ENCODE measurements at places on chromosomes 5 and 9. TPM values are rescaled to one million over a fixed set of nuclear protein-coding genes. Genes with fewer than 3 reads are reported as not detected.

- DNase-seq: no peak
These were observed 151.6 kb downstream of the FOCAD start for GRCh38 chr9:20835377-20836286.

DNA sequence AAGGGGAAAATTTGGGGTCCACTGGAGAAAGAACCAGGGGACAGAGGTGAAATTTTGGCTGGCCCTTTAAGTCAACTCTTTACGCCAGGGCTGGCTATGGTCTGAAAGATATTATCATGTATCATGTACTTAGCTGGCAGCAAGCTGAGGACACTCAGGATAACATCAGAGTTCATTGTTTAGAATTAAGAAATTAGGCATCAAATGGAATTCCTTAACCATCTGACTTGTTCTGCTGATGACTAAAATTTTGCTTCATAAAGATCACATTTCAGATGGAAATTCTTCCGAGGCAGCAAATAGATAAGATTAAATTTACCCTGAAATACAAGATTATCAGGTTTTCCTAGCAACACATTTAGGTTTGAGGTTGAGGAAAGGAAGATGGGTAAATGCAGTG, 269.4 kb upstream of the KLF9 start:
- DNase-seq: no peak

DNA sequence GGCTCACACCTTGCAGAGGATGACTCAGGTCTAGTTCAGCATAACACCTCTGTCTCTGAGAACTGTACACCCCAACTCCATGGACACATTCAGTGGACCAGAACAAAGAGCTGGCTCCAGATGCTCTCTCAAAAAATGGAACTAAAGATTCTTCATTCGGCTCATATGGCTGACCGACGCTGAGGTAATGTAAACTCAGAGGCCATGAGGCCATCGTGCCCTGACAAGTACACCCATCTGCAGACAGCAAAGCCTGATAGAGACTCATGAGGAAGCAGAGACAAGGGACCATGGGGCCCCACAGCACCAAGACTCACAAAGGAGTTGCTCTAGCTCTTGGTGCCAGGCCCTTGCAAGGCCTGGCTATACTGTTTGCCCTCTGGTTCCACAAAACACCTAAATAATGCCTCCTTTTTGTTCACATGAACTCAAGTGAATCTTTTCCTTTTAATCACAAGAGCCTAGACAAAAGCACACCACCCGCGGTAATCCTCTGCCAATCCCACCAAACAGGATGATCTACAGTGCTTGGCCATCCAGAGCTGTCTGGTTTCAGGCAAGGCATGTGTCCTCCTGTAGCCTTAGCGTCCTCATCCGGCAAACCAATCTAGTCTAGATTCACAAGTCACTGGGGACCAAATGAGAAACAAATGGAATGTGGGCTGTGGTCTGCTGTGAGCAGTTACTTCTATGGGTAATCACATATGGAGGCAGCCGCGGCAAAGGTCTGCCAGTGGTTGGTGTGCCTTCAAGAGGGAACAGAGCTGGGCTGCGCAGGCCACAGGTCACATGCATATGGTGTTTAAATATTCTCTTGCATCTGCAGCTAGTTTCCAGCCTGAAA, 22.7 kb downstream of the MED27 start:
- no peak for DNase-seq

- DNase-seq: no peak
These were observed 99.4 kb upstream of the PTPN3 start for GRCh38 chr9:109597496-109597895.

DNA sequence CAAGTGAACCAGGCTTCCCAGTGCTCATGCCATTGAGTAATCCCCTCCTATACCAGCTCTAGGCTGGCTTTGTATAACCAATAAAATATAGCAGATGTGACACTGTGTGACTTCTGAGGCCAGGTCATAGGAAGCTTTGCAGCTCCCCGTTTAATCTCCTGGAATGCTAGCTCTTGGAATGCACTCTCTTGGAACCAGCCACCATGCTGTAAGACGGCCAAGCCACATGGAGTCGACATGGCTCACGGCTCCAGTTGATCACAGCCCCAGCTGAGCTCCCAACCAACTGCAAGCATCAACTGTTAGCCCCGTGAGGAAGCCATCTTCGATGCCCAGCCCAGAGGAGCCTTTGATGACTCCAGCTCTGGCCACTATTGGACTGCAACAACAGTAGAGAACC, 74.5 kb downstream of the SH3TC2 start:
- no peak for DNase-seq

DNA sequence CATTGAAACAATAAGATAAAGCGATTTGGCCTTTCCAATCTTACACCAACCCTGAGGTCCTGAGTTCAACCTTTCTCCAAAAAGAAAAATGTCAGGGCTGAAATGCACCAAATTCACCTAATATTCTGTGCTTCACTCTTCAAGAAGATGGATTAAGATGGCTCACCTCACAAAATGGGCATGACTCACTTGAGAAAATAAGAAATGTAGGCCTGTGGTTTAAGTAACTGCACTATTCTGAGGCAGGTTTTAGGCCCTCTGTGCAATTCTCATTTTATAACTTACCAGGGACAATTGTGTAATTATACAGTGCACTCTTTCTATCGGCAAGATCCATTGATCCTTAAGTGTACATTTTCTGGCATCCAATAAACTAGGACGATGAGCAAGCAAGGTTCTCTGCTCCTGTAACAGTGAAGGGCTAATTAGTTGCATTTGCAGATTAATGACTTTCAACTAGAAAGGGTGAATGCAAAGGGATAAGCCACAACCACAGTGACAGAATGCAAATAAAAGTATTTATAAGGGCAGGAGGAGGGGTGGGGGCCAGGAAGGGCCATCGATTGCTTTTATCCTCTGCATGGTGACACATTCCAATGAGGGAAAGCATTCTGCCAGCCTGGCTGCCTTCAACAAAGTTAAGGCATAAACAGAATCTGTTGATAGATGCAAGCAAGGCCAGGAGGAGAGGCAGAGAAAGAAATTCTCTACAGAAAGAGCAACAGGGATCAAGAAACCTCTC, 214.5 kb downstream of the CAAP1 start:
- DNase-seq: no peak

GRCh38 chr9:36150574-36151315, 14.2 kb downstream of the GLIPR2 start:
- DNase-seq: no peak

Gene LMNB1
- polyA plus RNA-seq: 3.3 TPM

Gene ASTN2
- 3.1 TPM for polyA plus RNA-seq

Gene PTPN3
- 1.9 TPM for polyA plus RNA-seq

Gene ENHO
- polyA plus RNA-seq: 1.8 TPM

Gene GPR21
- not detected for polyA plus RNA-seq

Gene ADAMTSL1
- polyA plus RNA-seq: 3.2 TPM
